NCI-H446 treated with DMSO at 0.1 percent for 48 hours (cell line): ENCODE measurements at places on chromosomes 3 and 15.

- DNase-seq, result no peak
Observed at GRCh38 chr15:54580643-54581042, 602.4 kb downstream of the UNC13C start.

- DNase-seq, result peak; percentile 8
Observed at GRCh38 chr3:98521897-98522543, 682 bp downstream of the CLDND1 start.

GRCh38 chr15:71362556-71362955 is 247.3 kb downstream of the THSD4 start:
- no peak for DNase-seq

DNA sequence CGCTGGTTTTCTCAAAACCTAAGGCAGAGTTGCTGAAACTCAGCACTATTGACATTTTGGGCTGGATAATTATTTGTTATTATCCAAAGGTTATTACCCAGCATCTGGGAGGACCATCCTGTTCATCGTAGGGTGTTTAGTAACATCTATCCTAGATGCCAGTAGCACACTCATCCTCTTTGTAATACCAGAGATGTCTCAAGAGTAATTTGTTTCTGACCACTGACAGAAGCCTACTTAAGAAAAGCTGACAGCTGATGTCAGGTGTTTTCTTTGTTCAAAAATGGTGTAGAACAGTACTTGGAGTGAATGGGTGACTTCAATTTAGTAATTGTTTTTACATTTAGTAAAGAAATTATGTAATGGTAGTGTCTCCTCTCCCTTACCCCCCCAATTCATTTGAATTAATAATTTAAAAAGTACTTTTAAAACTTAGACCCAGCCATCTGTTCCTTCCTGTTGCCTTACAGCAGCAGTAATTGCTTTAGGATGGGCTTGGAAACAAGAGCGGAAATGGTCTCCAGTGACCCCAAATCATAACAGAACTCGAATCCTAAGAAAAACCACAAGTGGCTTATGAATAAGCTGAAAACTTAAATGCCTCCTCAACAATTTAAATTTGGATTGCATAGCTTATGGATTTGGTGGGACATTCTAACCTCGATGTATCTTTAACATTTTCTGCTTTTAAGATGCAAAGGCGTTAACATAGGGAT is 105.4 kb downstream of the PTPRG start:
- DNase-seq, result no peak

DNA sequence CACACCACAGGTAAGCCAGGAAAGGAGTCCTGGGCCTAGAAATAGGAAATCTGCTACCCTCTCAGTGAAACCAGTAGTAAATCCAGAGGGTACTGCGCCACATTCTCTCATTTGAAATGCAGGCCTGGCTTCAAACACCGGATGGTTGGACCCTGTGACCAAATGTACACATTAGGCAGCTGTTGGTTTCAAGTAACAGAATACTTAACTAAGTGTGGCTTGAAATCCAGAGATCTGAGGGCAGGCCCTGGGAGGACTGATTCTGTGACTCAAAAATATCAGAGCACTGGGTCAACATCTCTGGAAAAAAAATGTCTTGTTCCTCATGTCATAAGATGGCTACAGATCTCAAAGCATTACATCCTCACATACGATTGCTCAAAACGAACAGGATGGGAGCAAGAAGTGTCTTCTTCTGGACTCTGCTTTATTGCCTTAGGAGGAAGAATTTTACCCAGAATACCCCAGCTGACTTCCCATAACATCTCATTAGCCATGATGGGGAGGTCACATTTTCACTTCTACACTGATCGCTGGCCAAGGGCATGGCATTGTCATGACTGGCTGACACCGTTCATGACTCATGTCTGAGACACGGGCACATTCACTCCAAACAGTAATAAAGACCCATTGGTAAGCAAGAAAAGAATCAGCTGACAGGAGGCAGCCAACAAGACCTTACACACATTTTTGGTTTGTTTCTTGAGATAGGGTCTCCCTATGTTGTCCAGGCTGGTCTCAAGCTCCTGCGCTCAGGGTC is 166.0 kb downstream of the ARRDC4 start:
- DNase-seq, result no peak

DNA sequence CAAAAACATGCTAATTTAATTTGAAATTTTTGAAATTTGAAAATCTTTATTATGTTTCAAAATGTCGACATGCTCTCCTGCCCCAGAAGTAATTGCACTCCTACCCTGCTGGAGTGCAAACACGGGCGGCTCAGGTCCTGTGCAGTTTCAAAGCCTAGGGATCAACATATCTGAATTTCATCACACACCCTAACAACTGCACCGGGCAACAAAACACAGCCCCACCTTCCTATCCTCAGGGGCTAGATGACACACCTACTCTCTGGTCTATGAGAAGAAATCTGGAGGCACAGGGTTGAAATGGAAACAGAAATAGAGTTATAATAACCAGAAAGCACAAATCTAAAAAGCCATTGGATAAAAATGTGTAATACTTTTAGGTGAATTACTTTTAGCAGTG is 61.4 kb downstream of the BFSP2 start:
- DNase-seq, result no peak

- no peak for DNase-seq
Observed at GRCh38 chr3:120488296-120488695, 37.5 kb upstream of the FSTL1 start.

GRCh38 chr3:170524073-170524472 is 61.8 kb downstream of the SLC7A14 start:
- DNase-seq, result peak; percentile 96

DNA sequence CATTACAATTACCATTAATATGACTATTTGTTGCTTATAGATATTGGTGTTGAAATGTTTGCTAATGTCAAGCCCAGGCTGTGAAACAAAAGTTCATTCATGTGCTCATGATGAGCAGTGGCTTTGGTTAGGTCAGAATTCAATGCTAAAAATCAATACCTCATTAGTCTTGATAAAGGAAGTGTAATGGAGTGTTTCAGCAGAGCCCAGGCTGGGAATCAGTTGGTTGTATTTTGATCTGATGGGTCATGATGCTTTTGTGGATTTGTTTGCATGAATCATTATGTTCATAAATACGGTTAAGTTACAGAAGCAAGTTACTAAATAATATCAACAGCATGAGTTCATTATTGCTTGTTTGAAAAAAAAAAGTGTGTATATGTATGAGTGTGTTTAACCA is 13.6 kb upstream of the ZNF774 start:
- no peak for DNase-seq

- no peak for DNase-seq
Observed at GRCh38 chr15:74458473-74458872, 2.5 kb downstream of the UBL7 start.

GRCh38 chr3:105157766-105158085 is 209.0 kb upstream of the ALCAM start:
- DNase-seq, result no peak

- no peak for DNase-seq
Observed at GRCh38 chr15:68277131-68277602, 378 bp upstream of the FEM1B start.

- DNase-seq, result no peak
Observed at GRCh38 chr3:77699125-77699691, 659.3 kb downstream of the ROBO2 start.

GRCh38 chr3:168459226-168459784 is 363.6 kb upstream of the GOLIM4 start:
- peak; percentile 92 for DNase-seq

GRCh38 chr3:23540600-23540999 is 265.2 kb upstream of the UBE2E1 start:
- no peak for DNase-seq

GRCh38 chr3:33287672-33288282 is 10.5 kb downstream of the FBXL2 start:
- peak; percentile 19 for DNase-seq

DNA sequence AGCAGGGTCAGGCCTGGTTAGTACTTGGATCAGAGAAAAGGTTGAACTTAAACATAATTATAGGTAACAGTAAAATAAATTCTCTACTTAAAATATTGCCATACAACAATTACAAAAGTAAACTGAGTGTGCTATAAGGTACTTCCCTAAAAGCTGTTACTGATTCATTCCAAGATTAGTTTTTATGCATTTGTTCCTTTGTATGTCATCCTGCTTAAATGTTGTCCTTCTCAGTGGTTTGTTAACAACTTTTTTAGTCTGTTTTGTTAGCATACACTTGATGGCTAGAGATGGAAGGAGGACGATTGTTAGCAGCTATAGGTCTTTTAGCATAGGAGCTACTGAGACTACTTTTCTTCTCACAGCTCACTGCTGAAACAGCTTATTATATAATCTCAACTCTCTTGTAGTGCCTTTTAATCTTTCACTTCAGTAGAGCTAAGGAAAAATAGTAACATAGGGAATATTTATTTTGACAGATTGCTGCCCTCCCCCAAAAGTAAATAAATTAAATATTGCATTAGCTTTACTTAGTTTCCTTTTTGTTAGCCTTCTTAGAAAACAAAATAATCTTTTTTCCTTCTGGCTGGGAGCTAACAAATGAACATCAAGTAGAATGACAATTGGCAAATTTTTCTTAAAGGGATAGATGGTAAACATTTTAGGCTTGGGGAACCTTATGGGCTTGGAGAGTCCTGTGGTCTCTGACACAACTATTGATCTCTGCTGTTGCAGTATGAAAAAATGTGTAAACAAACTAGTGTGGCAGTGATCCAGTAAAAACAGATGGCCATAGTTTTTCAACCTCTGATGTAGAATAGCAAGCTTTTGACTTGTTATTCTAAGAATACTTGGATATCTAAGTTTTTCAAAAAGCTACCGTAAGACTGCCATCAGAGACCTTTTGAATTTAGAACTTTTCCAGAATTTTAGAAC is 39.5 kb downstream of the USP8 start:
- no peak for DNase-seq

- DNase-seq, result no peak
Observed at GRCh38 chr3:4841225-4841624, 138.0 kb upstream of the BHLHE40 start.

GRCh38 chr15:33161209-33161608 is 33.3 kb downstream of the FMN1 start:
- DNase-seq, result no peak

- peak; percentile 14 for DNase-seq
Observed at GRCh38 chr15:60444289-60444912, 34.5 kb downstream of the ICE2 start.

- DNase-seq, result no peak
Observed at GRCh38 chr3:168417016-168417415, 321.3 kb upstream of the GOLIM4 start.

GRCh38 chr15:41944313-41944940 is 27.9 kb downstream of the EHD4 start:
- no peak for DNase-seq

DNA sequence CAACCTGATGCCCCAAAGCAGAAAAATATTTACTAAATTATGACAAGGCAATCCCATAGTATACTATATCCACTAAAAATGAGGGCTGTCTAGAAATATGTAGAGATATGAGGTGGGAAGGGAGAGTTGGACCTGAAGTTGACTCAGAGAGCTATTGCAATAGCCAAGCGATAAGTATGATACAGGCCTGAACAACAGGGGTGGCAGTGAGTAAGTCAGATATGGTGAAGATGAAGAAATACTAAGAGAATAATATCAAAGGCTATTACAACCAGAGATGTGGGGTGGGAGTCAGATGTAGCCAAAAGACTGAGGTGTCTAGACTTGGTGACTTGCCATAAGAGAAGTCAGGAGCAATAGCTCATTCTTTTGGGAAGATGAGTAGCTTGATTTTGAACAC is 9.2 kb downstream of the HSPBAP1 start:
- DNase-seq, result no peak

GRCh38 chr3:129745253-129745652 is 138.8 kb upstream of the PLXND1 start:
- DNase-seq, result peak; percentile 29

DNA sequence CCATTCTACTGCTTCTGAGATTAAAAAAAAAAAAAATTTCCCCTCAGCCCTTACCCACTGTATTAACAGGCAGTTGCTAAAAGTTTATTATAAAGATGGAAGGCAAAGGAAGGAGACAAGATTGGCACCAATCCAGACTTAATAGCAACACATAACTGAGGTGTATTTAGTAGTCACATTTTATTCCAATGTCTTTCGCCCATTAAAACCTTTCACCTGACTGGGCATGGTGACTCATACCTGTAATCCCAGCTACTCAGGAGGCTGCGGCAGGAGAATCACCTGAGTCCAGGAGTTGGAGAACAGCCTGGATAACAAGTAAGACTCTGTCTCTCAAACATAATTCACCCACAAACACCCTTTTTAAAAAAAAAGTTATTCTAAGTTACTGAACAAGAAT is 4.4 kb downstream of the ACAP2 start:
- DNase-seq, result no peak

DNA sequence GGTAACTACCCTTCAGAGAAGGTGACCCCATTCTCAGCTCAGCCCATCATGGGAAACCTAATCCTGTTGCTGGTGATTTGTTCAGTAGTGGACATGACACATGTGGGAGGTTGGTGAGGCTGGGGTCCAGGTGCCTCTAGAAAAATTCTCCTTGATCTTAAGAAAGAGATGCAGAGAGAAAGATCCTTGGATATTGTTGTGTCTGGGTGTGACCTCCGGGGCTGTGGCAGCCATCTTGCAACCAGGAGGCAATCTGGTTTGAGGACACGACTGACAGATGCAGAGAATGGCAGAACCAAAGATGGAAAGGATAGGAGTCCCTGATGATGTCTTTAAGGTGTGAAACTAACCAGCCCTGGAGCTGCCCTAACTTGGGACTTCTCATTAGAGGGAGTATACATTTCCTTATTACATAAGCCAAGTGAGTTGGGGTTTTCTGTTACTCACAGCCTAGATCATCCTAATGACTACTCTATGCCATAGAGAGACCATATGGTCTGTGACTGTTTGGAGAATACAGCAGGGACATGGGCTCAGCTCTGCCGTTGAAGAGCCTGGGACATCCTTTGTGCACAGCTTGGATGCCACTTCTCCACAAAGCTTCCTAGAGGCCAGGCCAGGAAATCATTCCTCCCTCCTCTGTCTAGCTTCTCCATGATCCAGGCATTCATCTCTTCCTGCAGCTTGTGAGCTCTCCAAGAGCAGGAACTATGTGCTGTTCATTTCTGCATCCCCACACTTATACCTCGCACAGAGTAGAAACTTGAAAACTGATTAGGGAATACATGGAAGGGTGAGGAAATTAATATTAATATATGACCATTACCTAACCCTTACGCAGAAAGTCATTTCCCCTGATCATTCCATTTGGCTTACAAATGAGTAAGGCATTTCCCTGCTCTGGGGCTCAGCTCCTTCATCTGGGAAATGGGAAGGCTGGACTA is 45.9 kb downstream of the HRH1 start:
- DNase-seq, result no peak

DNA sequence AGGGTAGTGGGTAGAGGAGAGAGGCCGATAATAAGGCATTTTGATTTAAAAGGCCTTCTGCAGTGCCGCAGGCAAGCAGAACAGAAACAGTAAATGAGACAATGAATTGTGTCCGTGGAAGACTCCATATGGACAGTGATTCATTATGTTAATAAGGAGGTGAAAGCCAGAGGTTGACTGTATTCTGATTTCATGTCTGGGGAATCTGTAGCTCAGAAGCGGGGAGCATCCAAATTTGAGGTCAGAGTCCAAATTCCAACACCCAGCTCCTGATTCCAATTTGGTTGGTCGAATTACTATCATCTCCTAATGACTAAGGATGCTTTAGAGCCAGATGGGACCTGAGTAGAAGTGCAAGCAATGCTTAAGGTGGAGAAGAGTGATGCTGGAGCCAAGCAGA is 1.0 kb upstream of the TBC1D21 start:
- DNase-seq, result no peak

GRCh38 chr3:37603722-37604121 is 258.0 kb upstream of the CTDSPL start:
- DNase-seq, result no peak

GRCh38 chr15:98923171-98923570 is 84.4 kb downstream of the PGPEP1L start:
- DNase-seq, result no peak
